ENCODE measurements at places on chromosomes 5 and 9.

DNA sequence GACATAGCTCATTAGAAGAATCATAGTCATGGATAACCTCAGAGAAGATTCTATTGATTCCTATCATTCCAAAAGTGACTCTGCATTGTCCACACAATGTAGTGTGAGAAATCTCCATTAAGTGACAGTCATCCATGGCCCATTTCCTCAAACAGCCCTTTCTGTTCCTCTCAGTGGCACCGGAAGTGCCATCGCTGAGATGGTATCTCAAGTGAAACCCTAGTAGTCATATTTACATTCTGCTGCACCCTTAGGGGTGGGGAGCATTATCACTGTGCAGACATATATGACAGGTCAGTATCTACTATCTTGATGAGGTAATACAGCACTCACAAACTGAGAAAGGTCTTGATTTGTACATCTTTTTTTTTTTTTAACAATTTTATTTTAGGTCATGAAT lies 55.4 kb upstream of the MIER3 start:
- no peak for DNase-seq

GRCh38 chr5:57276353-57276752 lies 102.5 kb downstream of the GPBP1 start:
- DNase-seq, result no peak

GRCh38 chr5:55905251-55905650 lies 54.1 kb downstream of the IL31RA start:
- DNase-seq, result no peak

- DNase-seq, result peak; percentile 49
These were observed 17.1 kb downstream of the SCAI start for GRCh38 chr9:125126019-125126746.

DNA sequence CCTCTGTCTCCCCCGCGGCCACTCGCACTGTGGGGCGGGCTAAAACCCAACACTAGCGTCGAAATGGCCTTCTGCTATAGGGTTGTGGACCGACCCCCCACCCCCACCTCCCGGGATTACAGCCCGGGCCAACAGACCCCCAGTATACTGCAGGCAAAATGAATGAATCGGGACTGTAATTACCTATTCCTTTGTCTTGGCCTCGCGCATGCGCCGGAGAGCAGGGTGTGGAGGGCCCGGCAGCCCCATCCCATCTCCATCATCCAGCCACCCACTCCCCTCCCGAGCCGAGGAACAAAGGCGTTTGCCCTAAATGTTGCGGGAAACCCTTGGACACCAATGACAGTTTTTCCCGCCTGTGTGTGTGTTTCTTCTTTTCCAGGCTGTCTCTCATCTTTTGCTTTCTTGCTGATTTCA lies 1.6 kb downstream of the BASP1 start:
- DNase-seq, result peak; percentile 8

DNA sequence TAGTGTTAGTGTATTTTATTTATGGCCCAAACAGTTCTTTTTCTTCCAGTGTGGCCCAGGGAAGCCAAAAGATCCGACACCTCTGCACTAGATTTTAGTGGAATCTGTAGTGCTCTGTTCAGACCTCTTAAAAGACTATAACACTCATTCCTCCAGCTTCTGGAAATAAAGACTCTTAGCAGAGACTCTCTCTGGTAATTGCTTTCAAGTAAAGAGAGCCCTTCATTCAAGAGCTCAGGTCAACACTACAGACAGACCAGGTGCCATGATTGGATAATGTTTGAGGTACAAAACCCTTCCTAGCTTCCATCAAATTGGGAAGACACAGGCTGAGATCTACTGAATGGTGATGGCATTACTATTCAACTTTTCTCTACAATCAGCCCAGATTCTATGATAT lies 255.8 kb downstream of the PRDM9 start:
- DNase-seq, result no peak

DNA sequence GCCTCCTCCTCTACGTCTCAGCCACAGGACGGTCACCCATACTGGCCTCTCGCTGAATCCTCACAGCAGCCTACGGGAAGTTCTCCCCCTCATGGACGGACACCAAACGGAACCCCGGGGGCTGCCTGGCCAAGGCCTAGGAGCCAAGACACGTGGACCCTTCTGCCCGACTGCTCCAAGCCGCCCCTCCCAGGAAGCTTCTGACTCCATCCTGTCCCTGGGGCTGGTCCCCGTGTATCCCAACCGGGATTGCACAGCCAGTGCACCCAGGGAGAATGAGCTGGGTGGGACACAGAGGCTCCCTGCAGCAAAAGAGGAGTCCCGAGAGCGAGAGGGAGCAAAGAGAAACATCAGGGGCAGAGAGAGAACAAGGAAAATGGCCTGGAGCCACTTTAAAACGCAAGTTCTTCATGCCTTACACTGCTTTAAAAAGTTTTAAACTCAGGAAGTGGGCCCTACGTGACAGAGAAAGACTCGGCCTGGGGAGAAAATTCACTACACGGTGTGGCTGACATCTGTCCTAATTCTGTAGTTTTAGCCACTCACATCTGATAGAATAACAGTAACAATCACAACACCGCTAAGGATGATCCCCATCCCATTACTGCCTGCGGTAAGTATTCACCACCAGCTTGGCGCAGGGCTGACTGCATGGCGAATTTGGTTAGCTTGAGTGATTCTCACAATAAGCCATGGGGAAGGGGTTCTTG lies 3.0 kb downstream of the FAM78A start:
- no peak for DNase-seq

- peak; percentile 85 for DNase-seq
These were observed 2.5 kb downstream of the MGAT1 start for GRCh38 chr5:180799902-180800801.

GRCh38 chr9:18073002-18073401 lies 401.0 kb upstream of the ADAMTSL1 start:
- no peak for DNase-seq

- no peak for DNase-seq
These were observed 16.0 kb downstream of the SERINC5 start for GRCh38 chr5:80239680-80240367.

- DNase-seq, result no peak
These were observed 15.5 kb downstream of the PCDHB15 start for GRCh38 chr5:141260458-141261237.

DNA sequence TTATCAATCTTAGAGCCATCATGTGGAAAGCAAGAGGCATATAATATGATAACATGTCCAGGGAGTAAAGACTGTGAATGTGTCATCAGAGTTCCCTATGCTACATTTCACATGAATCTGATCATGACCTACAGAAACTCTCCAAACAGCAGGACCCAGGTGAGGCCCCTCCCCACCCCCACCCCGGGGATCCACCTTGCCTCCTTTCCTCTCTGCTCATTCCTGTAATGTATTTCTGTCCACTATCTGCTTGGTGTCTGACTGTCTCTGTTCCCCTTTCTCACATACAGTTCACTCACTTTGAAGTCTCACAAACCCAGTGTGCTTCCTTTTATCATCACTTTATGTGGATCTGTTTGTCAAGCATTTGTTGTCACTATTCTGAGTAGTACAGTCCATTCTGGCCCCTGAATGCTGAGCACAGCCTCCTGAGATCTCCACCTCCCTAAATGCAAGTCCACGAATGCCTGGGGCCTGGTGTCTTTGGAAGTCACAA lies 76.4 kb upstream of the SMARCA2 start:
- peak; percentile 28 for DNase-seq

- DNase-seq, result no peak
These were observed 36.1 kb downstream of the LHFPL2 start for GRCh38 chr5:78612227-78613150.
